ENCODE measurements at places on chromosomes 12 and 14.
A peak's percentile ranks its signal among the peaks of the same experiment; 100 is the strongest.

DNA sequence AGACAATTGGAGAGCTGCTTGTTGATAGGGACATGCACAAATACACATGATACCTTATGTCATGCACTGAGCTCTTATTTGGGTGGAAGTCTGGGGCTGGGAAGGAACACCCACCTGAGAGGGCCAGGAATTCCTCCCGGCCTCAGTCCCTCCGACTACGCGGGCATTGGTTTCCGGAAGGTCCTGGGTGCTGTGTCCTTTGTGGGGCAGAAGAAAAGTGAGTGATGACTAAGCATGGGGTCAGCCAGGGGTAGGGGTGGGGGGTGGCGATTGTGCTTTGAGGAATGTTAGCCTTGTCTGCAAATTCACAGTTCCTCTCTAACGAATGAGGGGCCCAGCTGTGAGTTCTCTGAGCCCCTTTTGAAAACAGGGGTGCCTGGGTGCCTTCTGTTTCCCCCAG is 798 bp downstream of the CELA1 start:
- no peak for DNase-seq

GRCh38 chr12:75378354-75378753 is 12.5 kb upstream of the GLIPR1L2 start:
- DNase-seq = peak; percentile 74

- DNase-seq = peak; percentile 56
These were observed 100.4 kb upstream of the PMCH start for GRCh38 chr12:102298022-102298421.

- DNase-seq = peak; percentile 2
These were observed 417.1 kb upstream of the TMTC1 start for GRCh38 chr12:30200864-30201263.

- DNase-seq = peak; percentile 44
These were observed 3.5 kb downstream of the FMNL3 start for GRCh38 chr12:49703647-49704137.

GRCh38 chr12:72281126-72281525 is 9.0 kb downstream of the TRHDE start:
- DNase-seq = peak; percentile 44

DNA sequence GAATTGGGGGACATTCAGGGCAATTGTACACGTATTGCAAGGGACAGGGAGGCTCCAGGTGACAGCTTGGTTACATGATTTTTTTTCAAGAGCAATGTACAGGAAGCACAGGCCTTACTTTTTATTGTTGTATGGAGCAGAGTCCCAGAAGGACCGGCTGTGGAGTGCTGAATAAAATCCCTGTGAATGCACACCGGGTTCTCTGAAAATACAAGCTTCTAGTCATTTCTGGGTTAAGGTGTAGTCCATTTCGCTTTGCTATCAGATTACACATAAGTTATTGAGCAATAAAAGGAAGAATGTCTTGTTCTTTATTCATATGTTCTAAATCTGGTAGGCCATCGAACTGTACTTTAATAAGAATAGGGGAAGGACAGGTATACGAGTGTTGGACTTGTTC is 52.2 kb downstream of the PDE3A start:
- no peak for DNase-seq

DNA sequence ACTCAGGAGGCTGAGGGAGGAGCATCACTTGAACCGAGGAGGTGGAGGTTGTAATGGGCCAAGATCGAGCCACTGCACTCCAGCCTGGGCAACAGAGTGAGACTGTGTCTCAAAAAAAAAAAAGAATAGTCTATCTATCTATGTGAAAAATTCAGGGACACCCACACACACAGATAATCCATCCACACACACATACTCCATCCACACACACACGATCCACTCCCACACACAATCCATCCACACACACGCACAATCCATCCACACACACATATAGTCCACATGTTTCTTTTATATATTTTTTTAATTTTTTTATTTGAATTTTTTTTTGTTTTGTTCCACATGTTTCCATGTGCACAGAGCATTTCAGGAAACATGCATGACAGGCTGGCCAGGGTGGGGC is 3.3 kb downstream of the SDS start:
- DNase-seq = no peak

GRCh38 chr14:61510736-61511557 is 184.4 kb upstream of the HIF1A start:
- DNase-seq = no peak

- peak; percentile 70 for DNase-seq
These were observed 40.7 kb downstream of the LRRIQ1 start for GRCh38 chr12:85076688-85077430.
